HEK293T (cell line): ENCODE measurements at places on chromosomes 2 and 18.

DNA sequence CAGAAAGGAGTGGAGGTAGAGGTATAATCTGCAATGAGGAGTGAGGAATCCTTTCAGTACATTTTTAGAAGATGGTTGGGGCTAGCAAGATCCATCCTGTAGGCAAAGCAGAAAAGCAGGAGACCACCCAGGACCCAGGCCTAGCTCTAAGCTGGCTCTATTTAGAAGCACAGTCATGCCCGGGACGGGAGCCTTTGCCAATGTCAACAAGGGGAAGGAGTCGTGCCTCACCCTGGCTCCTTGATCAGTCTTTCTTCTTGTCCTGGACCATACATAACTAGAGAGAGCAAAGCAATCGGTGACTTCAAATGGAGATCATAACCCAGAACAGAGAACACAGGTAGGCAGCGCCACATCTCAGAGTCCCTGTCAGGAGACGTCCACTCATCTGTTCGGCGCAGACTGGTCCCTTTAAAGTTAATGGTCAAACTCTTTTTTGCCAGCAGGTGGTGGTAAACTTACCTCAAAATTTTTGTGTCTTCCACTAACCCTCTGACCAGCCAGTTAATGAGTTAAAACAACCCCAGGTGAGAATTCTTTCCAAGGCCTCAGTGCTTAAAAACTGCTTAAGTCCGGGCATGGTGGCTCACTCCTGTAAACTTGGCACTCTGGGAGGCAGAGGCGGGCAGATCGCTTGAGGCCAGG is 8.0 kb downstream of the MC5R start:
- DNase-seq, result peak; percentile 8

- no peak for DNase-seq
These were observed 167.4 kb upstream of the STON1 start for GRCh38 chr2:48362515-48362914.

DNA sequence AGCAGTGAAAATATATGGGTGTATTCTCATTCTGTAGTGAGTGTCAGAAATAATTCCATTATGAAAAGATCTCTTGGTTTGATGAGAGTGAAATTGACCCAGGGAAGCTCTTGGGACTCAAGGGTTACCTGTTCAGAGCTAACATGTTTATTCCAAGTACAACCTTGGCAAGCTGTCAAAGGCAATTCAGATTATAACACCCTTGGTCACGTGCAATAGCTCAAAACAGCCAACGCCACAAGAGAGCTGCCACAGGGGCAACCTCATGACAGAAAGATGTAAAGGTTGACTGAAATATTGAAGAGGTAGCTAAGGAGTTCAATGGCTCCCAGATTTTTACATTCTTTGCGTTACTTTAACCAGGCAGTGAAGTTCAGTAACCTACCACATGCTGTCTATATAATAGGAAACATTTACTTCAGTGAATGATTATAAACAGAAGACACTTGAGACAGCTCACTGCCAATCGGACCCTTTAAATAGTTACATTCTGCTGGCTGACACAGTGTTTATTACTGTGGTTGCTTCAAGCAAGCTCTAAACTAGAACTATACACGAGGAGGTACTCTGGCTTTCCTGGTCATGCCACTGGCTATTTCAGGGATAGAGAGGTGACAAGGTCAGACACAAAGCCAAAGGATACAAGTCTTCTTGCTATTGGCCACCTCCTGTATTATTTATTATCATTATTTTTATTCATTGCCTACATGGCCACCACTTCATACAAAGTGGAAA is 187.3 kb downstream of the PID1 start:
- DNase-seq, result no peak

GRCh38 chr18:25348386-25349130 is 3.4 kb downstream of the ZNF521 start:
- DNase-seq, result no peak

DNA sequence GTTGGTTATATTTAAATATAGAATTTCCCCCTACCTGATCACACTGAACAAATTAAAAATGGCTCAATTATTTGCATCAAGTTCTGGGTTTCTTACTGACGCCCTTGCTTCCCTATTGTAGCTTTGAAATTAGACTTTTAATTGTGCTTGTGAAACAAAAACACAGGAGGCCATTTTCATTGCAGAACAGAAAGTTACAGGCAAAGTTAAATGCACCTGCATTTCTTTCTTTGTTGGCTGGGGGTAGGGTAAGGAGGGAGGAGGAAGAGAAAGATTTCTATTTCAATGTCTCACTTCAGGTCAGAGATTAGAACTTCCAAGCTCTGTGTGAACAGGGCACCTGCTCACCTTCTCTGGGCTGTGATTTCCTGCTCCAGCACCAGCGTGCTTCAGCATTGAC is 199.6 kb downstream of the BCL11A start:
- no peak for DNase-seq

- peak; percentile 13 for DNase-seq
These were observed 37.5 kb upstream of the SLC38A11 start for GRCh38 chr2:164992818-164993217.

DNA sequence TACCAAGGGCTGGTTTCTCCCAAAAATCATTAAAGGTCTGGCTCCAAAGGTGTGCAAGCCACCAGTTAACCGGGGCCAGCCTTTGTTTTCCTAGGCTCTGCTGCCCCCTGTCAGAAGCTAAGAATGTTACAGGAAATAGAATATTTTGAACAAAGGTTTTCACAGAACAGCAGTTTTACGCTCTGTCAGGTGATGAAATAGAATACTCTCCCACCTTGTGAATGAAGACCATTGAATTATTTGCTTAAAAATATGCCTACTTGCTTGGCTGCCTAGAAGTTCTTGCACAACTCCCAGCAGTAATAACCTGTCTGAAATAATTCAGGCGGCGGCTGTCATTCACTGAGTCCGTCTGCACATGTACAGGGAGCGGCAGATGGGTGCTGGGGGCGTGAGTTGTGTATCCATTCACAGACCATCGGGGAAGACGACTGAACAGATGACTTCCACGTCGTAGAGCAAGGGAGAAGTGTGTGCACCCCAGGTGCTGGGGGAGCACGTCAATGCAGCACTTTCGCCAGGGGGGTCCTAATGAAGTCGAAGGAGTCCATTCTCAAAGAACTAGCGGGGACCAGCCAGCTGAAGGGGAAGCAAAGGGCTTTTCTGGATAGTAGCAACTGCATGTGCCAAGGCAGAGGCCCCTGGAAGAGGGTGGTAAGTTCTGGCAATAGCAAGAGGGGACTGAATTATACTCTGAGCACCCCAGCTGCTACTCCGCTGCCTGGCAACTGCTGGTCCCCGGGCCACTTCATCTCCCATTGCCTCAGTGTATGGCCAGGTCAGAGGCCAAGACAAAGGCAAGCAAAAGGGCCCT is 56.1 kb downstream of the SF3B1 start:
- peak; percentile 66 for DNase-seq

GRCh38 chr2:11621410-11621809 is 48.6 kb downstream of the NTSR2 start:
- no peak for DNase-seq

GRCh38 chr2:55923091-55923981 is at the start of gene EFEMP1:
Gene EFEMP1, minus strand, starts transcription at chr2:55923782. Its CDS starts 1,342 bp downstream, at chr2:55922440.
- peak; percentile 62 for DNase-seq
